ENCODE measurements at places on chromosomes 3 and 15. TPM values are rescaled to one million over a fixed set of nuclear protein-coding genes. Genes with fewer than 3 reads are reported as not detected.

The EPHB3 gene
- total RNA-seq: 6.9 TPM

The SST gene
- not detected for total RNA-seq

The GALNT15 gene
- total RNA-seq: 9.1 TPM

The SI gene
- not detected for total RNA-seq

The GPR27 gene
- 0.26 TPM for total RNA-seq

The IDH3A gene
- 56.2 TPM for total RNA-seq

The FAM81A gene
- 0.33 TPM for total RNA-seq

The NR1I2 gene
- total RNA-seq: 0.20 TPM

The AMT gene
- 0.52 TPM for total RNA-seq

The STARD9 gene
- 7.8 TPM for total RNA-seq

The SPINK8 gene
- total RNA-seq: not detected

The HRG gene
- total RNA-seq: not detected

The GRK7 gene
- not detected for total RNA-seq

The ACP3 gene
- total RNA-seq: 0.33 TPM

The SPESP1 gene
- 9.8 TPM for total RNA-seq

The PLSCR2 gene
- not detected for total RNA-seq

The MST1 gene
- 13.2 TPM for total RNA-seq

The IL17RE gene
- total RNA-seq: 0.89 TPM

The CACNA2D3 gene
- total RNA-seq: 0.03 TPM

The LMAN1L gene
- not detected for total RNA-seq

The BOC gene
- 7.6 TPM for total RNA-seq

The NANOGP8 gene
- total RNA-seq: not detected

The ZNF80 gene
- total RNA-seq: not detected

The LXN gene
- 52.5 TPM for total RNA-seq

The MAPKAPK3 gene
- total RNA-seq: 58.5 TPM

The SCAP gene
- 75.0 TPM for total RNA-seq

The PRSS50 gene
- total RNA-seq: not detected

The ACAP2 gene
- 56.1 TPM for total RNA-seq

The WDR93 gene
- total RNA-seq: 0.07 TPM

The PYGO1 gene
- 10.1 TPM for total RNA-seq

The ARNT2 gene
- total RNA-seq: 10.4 TPM

The PSTPIP1 gene
- total RNA-seq: 4.4 TPM

The GOLGA8R gene
- total RNA-seq: 2.9 TPM

The MAGI1 gene
- total RNA-seq: 41.3 TPM

The CPN2 gene
- not detected for total RNA-seq

The RNF13 gene
- 70.1 TPM for total RNA-seq

Measured in smooth muscle cell of the pulmonary artery (primary cell).